ENCODE measurements at places on chromosomes 6 and 20. TPM values are rescaled to one million over a fixed set of nuclear protein-coding genes. Genes with fewer than 3 reads are reported as not detected.

DNA sequence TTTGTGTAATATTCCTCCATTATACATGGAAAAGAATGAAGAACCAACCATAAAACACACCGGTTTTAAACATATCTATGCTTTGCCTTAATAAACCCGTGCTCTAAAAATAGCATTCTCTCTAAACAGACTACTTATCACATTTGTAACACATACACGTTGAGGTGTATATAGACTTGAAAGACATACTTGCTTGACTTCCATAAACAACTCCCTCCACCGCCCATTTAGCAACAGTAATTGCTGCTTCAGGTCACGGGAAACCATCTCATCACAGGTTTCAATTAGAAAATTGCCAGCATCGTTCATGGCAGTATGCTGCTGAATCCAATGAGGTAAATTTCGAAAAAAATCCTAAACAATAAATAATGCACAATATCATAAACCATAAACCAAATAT is 174.0 kb downstream of the SYNE1 start:
- no peak for DNase-seq

DNA sequence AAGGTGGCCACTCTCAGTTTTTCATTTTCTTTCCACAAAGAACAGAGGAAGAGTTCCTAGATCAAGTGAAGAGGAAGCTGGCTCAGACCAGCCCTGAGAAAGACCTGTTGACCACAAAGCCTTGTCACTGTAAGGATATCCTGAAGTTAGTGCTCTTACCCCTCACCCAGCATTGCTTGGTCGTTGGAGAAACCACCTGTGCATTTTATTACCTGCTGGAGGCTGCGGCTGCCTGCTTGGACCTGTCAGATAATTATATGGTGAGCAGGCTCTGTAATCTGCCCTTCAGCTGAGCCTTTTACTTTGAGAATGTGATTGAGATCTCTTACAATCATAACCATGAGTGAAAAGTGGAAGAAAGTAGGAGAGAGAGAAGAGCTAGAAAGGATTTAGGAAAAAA is 21.9 kb downstream of the TREML1 start:
- DNase-seq = no peak

- DNase-seq = no peak
These were observed 112.9 kb downstream of the PXDC1 start for GRCh38 chr6:3638662-3639061.

DNA sequence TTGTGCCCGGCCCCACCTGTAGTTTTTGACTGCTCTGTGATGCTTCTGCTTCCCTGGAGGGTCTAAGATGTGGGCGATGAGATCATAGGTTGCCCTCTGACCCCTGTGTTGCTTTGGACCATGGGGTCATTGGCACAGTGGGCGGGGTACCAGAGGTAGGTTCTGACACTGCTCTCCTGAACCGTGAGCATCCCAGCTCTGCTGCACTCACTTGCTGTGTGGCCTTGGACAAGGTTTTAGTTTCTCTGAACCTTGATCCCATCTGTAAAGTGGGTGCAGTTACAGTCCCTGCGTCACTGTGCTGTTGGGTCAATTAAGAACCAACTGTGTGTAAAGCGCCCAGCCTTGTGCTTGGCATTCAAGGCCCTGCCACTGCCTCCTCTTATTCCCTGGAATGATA is 30.9 kb downstream of the SRC start:
- DNase-seq = no peak

- DNase-seq = no peak
These were observed 3.2 kb downstream of the BACH2 start for GRCh38 chr6:90293319-90293953.

DNA sequence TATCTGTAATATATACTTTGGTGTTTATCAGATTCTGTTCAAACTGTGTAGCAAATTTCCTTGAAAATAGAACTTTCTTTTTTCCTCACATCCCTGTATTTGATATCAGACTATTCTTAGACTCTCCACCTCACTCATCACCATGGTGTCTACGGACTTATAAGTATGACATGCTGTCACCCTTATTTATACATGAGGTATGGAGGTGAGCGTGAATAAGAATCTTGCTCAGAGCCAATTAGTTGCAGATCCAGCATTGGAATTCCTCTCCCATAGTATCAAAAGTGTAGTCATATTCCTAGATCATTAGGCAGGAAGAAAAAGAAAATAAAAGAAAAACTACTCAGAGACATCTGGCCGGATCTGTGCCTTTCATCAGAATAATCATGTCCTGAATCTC is 43.0 kb downstream of the TPD52L1 start:
- no peak for DNase-seq

GRCh38 chr6:144110210-144110609 is 14.8 kb upstream of the SF3B5 start:
- DNase-seq = peak; percentile 8

- DNase-seq = no peak
These were observed 13.7 kb upstream of the HINT3 start for GRCh38 chr6:125942672-125943527.

- DNase-seq = no peak
These were observed 504.3 kb upstream of the SLC35B3 start for GRCh38 chr6:8939615-8940014.

DNA sequence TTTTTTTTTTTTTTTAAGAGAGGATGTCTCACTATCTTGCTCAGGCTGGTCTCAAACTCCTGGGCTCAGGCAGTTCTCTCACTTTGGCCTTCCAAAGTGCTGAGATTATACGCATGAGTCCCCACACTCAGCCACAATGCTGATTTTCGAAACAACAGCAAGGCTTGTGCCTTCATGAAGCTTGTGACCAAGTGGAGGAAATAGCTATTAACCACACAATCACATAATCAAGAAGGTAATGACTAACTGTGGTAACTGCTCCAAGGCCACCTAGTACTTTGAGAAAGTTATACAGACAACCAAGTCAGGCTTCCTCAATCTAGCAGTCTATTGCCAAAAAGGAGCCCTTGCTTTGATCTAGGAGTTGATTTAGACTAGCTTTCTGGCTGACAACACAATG is 46.3 kb downstream of the SOD2 start:
- DNase-seq = no peak

TDRD6 gene
- 1.3 TPM for total RNA-seq

GHRH gene
- total RNA-seq = not detected

PRSS16 gene
- 14.2 TPM for total RNA-seq

CD109 gene
- total RNA-seq = 3.9 TPM

ZSCAN9 gene
- total RNA-seq = 13.0 TPM

PDE7B gene
- 7.8 TPM for total RNA-seq
